ENCODE measurements at places on chromosomes 16 and 17.

DNA sequence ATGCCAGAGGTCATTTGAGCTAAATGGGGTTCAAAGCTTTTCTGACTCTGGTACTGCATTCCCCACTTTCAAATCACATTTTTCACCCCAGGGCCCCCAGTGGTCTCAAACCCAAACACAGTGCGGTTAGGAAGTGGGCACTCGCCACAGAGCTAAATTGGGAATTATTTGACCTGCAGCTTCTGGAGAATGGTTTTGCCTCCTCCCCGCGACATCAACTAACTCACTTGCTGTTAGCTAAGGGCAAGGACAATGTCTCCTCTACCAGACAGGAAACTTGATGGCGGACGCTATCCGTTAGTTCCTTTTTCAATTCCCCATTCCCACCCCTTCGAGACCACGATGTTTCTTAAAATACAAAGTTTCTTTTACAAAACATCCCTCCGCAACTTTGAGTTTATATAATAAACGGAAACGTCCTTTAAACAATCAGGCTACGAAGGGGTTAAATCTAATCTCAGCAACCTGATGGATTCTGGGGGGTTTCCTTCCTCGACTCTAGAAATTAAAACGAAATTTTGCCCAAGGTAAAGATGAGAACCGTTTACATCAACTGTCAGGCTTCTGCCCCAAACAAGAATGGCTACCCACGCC lies 500 bp upstream of the KAT7 start:
- DNase-seq: no peak

DNA sequence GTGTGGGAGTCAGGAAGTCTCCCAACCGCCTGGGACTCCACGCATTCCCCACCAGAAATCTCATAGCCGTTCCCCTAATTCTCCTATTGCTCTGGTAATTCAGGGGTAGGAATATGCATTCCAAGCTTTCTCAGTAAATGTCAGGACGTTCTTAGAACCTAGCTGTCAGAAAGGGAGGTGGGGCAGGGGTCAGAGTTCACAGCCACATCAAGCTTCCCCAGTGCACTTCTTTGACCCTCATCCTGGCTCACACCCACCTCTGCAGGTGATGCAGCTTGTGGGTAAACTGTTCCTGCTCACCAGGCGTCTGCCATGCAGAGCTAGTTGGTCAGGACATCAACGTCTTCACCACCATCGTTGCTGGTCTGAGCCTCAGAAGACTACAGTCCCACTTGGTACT lies 14.0 kb upstream of the IL27 start:
- no peak for DNase-seq

DNA sequence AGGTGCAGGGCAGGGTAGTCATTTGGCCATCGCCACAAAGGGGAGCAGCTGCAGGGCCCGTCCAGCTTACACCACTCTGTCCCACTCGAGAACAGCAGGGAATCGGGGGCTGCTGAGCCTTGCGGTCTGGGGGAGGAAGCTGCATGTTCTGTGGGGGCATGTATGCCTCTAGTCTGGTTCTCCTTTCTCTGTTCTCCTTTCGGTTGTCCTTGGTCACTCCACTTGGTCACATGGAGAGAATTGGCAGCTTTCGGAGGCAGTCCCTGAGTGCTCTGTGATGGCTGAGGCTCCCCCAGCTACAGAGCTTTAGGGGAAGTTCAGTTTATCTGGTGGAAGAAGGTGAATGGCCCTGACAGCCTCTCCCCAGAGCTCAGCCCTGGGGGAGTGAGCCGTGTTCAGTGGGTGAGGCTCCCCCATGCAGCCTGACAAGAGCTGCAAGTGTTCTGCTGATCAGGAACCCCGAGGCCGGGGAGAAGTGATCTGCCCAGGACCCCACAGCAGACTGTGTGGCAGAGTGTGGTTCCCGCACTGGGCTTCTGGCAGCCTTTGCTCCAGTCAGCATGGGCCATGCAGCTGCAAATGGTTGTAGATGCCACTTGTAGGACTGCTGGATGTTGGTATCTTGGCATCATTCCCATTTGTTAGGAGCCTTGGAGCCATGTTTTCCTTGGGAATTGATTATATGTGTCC lies 22.3 kb upstream of the SMPD3 start:
- DNase-seq: no peak

DNA sequence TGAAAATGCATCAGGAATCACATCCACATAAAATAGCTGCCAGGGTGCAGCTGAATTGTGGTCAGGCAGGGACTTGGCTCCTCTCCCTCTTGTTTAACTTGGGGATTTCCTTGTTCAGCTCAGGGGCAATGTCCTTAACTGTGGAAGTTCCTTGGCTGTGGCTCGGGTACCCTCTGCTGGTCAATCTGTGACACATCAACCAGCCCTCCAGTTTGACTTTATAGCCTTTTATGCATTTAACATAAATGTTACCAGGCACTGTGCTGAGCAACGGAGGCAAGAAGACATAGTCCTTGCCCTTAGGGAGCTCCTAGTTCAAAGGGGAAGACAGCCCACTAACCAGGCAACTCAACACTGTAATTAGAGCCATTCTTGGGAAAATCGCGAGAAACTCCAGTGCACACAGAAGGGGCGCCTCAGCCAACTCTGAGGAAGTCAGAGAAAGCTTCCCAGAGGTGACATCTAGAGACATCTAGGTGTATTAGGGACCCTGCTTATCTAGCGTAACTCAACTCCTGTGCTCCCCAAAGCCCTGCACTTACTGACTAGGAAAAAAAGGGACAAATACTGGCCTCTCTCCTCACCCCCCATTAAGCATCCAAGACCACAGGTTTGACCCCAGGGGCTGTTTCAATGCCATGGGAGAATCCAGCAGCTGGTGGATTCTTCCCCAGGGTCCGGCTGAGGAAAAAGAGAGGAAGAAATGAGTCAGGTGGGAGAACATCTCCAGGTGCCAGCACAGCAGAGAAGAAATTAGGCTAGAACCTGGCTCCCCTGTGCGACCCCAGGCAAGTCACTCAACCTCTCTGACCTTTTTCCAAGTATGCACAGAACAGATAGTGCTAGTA lies 17.3 kb upstream of the EEF2K start:
- peak; percentile 33 for DNase-seq

- DNase-seq: no peak
Measured at GRCh38 chr16:19748389-19749168, 30.5 kb downstream of the IQCK start.
